ENCODE measurements at places on chromosomes 3 and 15.

GRCh38 chr3:164806188-164806587 lies 272.1 kb downstream of the SI start:
- no peak for DNase-seq

DNA sequence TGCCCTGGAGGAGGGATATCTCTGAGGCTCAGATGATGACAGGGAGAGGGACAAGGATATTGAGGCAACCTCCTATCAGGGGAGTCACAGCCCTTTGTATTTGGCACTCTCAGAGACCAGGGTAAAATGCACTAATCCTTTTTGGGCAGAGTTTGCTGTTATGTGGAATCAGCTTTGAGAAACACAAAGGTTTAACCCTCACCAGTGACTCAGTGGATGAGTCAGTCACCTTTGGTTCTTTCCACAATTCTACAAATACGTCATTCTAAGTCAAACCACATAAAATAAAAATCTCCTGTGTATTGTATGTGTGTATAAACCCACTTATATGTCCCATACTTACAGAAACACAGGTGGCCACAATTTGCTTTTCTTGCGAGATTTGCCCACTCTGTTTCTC lies 5.1 kb downstream of the LSAMP start:
- DNase-seq: no peak

DNA sequence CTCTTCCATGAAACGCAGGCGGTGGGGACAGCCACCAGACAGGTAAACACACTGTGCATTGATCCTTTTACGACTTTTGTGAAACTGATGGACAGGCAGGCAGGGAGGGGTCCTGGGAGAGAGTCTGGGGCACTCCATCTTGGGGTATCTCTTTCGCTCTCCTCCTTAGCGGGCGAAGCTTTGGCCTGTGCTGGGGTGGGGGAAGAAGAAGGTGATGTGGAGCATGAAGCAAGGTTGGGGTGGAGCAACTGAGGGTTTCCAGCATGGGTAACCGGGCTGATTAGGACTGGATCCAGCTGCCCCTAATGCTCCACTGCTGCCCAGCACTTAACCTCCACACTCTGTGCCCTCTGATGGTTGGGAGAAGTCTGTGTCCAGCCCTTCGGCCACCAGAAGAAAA lies 25.6 kb downstream of the MUC20 start:
- no peak for DNase-seq

- DNase-seq: no peak
Observed at GRCh38 chr15:29670998-29671981, 151.0 kb downstream of the TJP1 start.

DNA sequence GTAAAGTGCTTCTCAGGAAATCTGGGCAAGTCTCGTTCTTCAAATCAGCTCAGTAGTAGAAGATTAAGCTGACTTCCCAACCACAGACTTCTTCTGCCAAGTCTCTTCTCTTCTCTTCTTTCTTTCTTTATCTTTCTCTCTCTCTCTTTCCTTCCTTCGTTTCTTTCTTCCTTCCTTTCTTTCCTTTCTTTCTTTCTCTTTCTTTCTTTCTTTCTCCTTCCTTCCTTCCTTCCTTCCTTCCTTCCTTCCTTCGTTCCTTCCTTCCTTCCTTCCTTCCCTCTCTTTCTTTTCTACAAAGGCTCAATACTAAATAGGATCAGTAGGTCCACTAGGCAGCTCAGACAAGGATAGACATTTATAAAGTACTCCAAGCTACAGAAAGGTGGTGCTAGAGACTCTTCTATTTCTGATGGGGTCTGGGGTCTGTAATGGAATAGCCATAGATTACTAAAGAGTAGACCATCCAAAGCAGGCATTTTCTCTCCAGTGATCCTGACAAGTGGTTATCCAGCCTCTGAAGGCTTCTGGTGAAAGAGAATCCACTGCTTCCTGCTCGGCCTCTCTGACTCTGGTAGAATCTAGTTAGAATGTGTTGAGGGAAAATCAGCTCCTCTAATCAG lies 100.8 kb downstream of the TPRG1 start:
- no peak for DNase-seq

- DNase-seq: no peak
Observed at GRCh38 chr3:127072971-127073783, 90.3 kb downstream of the PLXNA1 start.

GRCh38 chr3:177914224-177914623 lies 622.0 kb upstream of the KCNMB2 start:
- no peak for DNase-seq

- DNase-seq: no peak
Observed at GRCh38 chr3:180871901-180872300, 40.6 kb upstream of the FXR1 start.

- DNase-seq: no peak
Observed at GRCh38 chr3:188021041-188021440, 132.9 kb upstream of the LPP start.

GRCh38 chr3:131151-131888 lies 65.2 kb upstream of the CHL1 start:
- no peak for DNase-seq

GRCh38 chr3:117696851-117697407 lies 987.4 kb downstream of the TUSC7 start:
- DNase-seq: no peak

DNA sequence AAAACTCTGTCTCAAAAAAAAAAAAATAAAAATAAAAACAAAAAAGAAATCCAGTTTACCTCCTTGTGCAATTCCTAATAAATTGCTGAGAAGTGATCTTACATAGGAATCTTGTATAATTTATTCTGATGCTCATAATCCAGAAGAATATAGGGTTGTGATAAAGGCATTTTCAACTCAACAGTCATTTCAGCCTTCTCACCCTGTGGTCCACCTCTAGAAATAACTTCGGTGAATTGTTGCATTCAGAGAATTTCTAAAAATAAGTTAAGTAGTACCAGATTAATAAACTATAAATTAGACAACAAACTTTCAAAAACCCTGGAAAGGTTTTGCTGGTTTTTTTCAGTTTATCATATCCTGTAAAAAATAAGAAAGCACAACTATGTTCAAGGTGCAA lies 20.2 kb downstream of the RAF1 start:
- no peak for DNase-seq

DNA sequence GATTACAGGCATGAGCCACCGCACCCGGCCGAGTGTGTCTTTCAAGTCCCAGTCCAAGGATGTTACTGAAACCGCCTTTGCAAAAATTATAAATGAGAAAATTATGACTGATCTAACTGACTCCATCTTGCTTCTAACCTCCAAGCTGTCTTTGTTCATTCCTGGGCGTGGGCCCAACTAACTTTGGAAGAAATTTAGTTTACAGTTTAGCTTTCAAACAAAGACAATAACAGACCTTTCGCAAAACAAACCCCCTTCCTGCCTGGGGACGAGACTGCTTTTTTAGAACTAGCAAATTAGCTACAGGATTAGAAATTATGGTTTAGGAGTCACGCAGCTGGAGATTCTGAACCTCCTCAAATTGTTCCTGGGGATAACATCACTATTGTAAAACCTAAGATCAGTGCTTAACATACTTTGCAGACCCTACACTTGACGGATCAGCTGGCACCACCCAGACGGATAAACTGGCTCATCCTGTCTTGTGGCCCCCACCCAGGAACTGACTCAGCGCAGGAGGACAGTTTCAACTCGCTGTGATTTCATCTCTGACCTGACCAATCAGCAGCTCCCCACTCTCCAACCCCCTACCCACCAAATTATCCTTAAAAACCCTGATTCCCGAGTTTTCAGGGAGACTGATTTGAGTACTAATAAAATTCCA lies 23.8 kb downstream of the NANOGP8 start:
- no peak for DNase-seq

GRCh38 chr3:128133273-128133883 lies 9.8 kb upstream of the RUVBL1 start:
- no peak for DNase-seq

- DNase-seq: no peak
Observed at GRCh38 chr3:138862924-138863775, 28.4 kb upstream of the PIK3CB start.

DNA sequence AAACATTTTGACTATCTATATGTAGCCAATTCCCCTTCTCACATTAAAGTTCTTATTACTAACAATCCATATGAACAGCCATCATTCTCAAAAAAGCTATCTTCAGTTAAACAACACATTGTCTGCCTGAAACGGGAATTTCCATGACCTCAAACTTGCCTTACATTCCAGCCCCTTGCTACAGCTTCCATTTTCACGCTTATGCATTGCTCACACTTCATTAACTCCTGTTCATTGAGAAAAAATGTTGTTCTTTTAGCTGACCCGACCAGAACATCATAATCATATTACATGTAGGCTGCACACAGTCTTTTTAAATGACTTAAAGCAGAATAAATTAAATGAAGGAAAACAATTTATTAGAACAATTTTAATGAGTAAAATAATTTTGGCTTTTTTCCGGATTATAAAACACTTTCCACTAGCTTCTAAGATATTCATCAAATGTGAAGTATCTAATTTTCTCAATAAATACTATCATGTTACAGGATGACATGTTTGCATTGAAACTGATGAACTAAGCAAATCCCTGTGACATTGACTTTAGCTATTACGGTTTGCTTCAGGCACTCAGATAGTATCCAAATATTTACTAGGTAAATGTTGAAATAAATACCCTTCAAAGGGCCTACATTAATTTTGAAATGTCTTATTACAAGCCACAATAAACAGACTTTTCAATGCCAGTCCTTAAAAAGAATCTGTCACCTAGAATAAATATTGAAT lies 49.9 kb downstream of the P3H2 start:
- DNase-seq: no peak

DNA sequence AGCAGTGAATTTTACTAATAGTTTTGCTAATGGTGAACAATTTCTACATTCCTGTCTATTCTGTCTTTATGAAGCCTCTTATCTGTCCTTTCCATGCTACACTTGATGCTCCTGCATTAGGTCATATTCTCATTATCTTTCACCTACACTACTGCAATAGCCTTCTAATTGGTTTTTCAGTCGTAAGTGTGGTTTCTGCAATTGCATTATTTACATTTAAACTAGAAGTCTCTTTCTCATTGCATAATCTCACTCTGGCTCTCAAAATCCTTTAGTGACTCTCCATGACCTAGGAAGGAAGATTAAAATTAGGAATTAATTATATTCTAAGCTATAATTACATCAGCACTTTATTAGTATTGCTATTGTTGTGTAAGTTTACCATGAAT lies 686.5 kb downstream of the IGSF11 start:
- DNase-seq: no peak

DNA sequence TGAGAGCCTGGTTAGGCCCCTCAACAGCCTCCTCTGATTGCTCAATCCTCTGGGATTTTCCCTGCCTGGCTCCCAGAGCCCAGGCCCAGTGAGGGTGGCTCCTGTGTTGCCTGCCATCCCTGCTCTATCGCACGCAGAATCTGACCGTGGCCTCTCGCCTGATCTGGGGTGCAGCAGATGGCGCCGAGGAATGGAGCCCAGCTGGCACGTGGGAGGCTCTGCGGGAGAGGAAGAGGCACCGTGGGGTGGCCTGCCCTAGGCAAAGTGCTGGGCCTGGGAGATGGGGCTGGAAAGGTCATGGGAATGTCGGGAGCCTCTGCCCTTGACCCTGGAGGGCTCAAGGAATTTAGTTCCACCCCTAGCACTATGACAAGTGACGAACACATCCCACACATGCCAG lies 10.3 kb downstream of the SV2B start:
- DNase-seq: no peak
